ENCODE measurements at places on chromosomes 12 and 14. TPM values are rescaled to one million over a fixed set of nuclear protein-coding genes. Genes with fewer than 3 reads are reported as not detected.
A peak's percentile ranks its signal among the peaks of the same experiment; 100 is the strongest.

DNA sequence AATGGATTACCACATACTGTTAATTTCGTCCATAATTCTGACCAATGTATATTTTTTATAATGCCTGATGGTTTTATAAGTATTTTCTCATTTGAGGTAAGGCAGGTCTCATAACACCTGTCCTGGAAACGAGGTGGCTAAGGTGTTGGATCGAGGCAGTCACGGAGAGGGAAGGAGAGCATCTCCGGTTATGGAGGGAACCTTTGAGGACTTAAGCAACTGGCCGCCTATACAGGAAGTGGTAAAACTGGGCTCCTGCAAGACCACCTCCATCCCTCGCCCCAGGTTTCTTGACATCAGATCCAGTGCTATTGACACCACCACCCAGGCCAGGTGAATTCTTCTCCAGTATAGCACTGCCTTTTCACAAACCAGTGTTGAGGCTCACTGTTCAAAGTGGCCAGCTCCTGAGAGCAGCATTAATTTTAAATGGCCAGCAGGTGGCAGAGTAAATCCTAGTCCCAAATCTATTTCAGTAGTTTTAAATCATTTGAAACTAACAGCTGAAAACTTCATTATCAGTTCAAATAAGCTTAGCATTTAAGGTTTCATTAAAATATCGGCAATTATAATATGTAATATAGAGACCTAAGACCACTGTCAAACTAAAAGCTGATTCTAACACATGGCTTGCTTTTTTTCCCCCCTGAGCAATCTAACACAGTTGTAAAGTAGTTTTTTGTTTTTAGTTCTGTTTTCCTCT lies 100.8 kb downstream of the PPM1A start:
- H3K4me1 ChIP-seq: no peaks in the 10 kb centered on the region
- no peak overlapping the region for H3K27ac ChIP-seq
- peak; percentile 71 for DNase-seq

DNA sequence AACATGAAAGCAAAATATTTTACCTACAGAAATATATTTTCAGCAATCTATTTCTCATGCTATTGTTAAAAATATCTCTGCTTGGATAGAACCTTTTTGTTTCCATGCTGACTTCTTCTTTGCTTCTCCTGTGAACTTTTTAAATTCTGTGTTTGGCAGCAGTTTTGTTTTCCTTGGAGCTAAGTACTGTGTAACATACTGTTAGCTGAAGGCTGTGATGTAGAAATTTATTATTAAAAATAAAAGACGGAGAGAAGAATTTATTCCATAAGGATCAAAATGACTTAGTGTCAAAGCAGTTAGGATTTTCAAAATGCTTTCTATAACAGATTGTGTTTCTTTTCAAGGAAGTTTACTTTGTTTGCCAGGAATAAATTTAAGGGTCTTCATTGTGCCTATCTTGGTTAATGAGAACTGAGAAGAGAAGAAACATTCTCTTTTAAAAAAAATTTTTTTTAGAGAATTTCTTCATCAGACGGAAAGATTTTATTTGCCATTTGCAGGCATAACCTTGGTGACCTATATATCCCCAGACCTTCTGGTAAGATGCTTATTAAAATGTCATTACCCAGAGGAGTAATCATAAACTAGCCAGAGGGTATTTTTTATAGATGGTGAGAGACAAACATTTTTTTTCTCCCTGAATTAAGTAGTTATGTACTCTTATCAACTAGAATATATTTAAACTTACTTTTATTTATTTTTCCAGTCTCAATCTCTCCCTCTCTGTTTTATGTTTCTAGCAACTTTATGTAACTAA lies 147.1 kb upstream of the SLCO1C1 start:
- H3K27ac ChIP-seq: no peak overlapping the region
- H3K27me3 ChIP-seq: no peaks in the 10 kb centered on the region
- no peak for DNase-seq
- H3K4me1 ChIP-seq: peaks cover 6% of the 10 kb centered on the region

- no peaks in the 10 kb centered on the region for H3K36me3 ChIP-seq
- no peak for DNase-seq
Observed at GRCh38 chr12:99004799-99005466, 359.8 kb downstream of the APAF1 start.

DNA sequence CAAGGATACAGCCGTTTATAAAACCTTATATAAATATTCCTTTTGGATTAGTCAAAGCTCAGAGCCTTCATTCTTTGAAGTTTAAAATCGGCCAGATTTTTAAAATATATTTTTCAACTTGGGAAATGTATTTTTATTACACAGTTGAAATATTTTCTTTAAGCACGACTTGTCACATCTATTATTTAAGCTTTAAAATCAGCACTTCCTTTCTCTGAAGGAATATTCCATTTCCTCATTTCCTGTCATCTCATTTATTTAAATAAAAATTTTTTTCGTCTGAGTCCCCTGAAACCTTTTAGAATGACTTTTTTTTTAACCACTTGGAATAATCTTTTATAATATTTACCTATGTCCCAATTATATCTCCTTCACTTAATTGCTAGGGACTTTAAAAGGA lies 107.5 kb upstream of the PDE3A start:
- no peaks in the 10 kb centered on the region for H3K27me3 ChIP-seq
- no peak overlapping the region for H3K27ac ChIP-seq
- no peaks in the 10 kb centered on the region for H3K36me3 ChIP-seq
- no peak for DNase-seq
- H3K4me1 ChIP-seq: peaks cover 6% of the 10 kb centered on the region

DNA sequence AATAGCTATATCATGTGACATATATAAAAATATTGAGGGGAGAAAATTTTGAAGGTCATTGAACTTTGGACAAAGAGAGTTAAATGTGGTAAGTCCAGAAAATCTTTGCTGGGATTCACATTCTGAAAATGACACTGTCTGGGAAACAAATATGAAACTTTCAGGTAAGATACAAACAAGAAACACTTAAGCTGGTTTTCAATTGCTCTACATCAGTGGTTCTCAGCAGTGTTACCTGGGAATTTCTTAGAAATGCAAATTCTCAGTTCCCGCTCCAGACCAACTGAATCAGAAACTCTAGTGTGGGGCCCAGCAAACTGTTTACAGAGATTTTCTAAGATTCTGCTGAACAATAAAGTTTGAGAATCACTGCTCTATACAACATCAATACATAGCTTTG lies 3.6 kb upstream of the CDK17 start:
- no peaks in the 10 kb centered on the region for H3K36me3 ChIP-seq
- H3K27ac ChIP-seq: no peak overlapping the region
- H3K4me3 ChIP-seq: no peak overlapping the region
- no peak for DNase-seq
- H3K4me1 ChIP-seq: no peaks in the 10 kb centered on the region

- no peaks in the 10 kb centered on the region for H3K36me3 ChIP-seq
- DNase-seq: peak; percentile 25
- no peak overlapping the region for H3K27ac ChIP-seq
- H3K4me1 ChIP-seq: no peaks in the 10 kb centered on the region
- no peaks in the 10 kb centered on the region for H3K27me3 ChIP-seq
Observed at GRCh38 chr12:27822076-27822712, 42.2 kb upstream of the MANSC4 start.

GRCh38 chr14:63922696-63923421 lies 70.1 kb downstream of the SYNE2 start:
- no peak overlapping the region for H3K27ac ChIP-seq
- H3K4me1 ChIP-seq: peaks cover 3% of the 10 kb centered on the region
- no peak overlapping the region for H3K4me3 ChIP-seq
- no peak for DNase-seq
- no peaks in the 10 kb centered on the region for H3K36me3 ChIP-seq

DNA sequence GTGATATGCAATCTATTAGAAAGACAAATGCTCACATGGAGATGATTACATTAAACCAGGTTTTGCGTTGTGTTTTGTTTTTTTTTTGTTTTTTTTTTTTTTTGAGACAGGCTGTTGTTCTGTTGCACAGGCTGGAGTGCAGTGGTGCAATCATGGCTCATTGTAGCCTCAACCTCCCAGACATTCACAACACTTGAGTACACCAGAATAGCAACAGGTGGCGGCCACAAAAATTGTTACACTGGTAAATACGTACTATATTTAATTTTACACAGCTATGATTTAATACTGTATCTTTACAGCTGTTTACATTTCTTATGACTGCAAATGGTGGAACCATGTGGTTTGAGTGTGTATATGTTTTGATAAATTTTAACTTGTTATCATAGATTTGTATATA lies 60.0 kb downstream of the SCAF11 start:
- no peaks in the 10 kb centered on the region for H3K4me1 ChIP-seq
- H3K27ac ChIP-seq: no peak overlapping the region
- DNase-seq: no peak
- no peaks in the 10 kb centered on the region for H3K27me3 ChIP-seq

DNA sequence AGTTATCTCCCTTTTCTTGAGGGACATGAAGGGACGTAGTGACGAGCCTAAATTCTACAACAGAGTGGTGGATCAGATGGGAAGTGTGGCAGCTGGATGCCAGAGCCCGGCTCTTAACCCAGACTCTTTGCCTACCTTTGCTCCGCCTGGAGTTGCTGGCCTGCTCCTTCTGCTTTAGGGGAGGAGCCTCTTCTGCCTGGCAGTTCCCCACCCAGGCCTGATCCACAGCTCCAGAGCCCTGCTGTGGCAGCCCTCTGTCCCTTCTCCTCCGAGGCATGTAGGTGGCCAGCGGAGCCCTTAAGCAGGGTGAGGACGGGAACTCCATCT lies 2.3 kb upstream of the PRPH start:
- H3K36me3 ChIP-seq: no peaks in the 10 kb centered on the region
- no peak overlapping the region for H3K4me3 ChIP-seq
- H3K4me1 ChIP-seq: no peaks in the 10 kb centered on the region
- peaks cover 56% of the 10 kb centered on the region for H3K27me3 ChIP-seq
- no peak for DNase-seq

- H3K4me3 ChIP-seq: no peak overlapping the region
- peaks cover 1% of the 10 kb centered on the region for H3K4me1 ChIP-seq
- no peaks in the 10 kb centered on the region for H3K27me3 ChIP-seq
- no peak for DNase-seq
Observed at GRCh38 chr12:121767525-121768016, 25.9 kb downstream of the RHOF start.

DNA sequence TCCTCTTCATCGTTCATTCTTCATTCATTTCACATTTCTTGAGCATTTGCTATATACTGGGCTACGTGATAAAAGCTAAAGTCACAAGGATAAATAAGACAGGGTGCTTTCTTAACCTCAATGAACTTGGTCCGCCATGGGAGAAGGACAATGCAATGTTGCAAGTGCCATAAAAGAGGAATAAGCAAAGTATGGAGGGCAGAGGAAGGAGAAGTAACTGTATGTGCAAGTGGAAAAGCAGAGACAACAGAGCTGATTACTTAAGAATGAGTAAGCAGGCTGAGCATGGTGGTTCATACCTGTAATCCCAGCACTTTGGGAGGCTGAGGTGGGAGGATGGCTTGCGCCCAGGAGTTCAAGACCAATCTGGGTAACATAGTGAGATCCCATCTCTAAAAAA lies 14.4 kb downstream of the AREL1 start:
- no peak overlapping the region for H3K4me3 ChIP-seq
- H3K4me1 ChIP-seq: no peaks in the 10 kb centered on the region
- no peak for DNase-seq

GRCh38 chr12:2539938-2540337 lies 254.8 kb upstream of the FKBP4 start:
- peaks cover 8% of the 10 kb centered on the region for H3K4me1 ChIP-seq
- H3K27me3 ChIP-seq: peaks cover 4% of the 10 kb centered on the region
- no peak overlapping the region for H3K4me3 ChIP-seq
- H3K27ac ChIP-seq: no peak overlapping the region
- DNase-seq: no peak

- H3K4me3 ChIP-seq: peak overlapping the region; percentile 92
- H3K27ac ChIP-seq: peak overlapping the region; percentile 88
- no peaks in the 10 kb centered on the region for H3K4me1 ChIP-seq
- peak; percentile 95 for DNase-seq
Observed at GRCh38 chr12:112013601-112014402, 576 bp downstream of the ERP29 start.

Gene STON2
- 17.6 TPM for total RNA-seq

Gene HOXC11
- total RNA-seq: not detected

Gene ADAM21
- not detected for total RNA-seq

Gene ATG101
- 35.3 TPM for total RNA-seq

Gene CMKLR1
- not detected for total RNA-seq

Gene TRIM9
- 0.81 TPM for total RNA-seq

Gene TAS2R7
- not detected for total RNA-seq

Gene FAR2
- total RNA-seq: 29.2 TPM

Gene HOXC13
- not detected for total RNA-seq

Gene TMTC1
- 71.0 TPM for total RNA-seq
